ENCODE measurements at places on chromosomes 6 and 20.
A peak's percentile ranks its signal among the peaks of the same experiment; 100 is the strongest.

DNA sequence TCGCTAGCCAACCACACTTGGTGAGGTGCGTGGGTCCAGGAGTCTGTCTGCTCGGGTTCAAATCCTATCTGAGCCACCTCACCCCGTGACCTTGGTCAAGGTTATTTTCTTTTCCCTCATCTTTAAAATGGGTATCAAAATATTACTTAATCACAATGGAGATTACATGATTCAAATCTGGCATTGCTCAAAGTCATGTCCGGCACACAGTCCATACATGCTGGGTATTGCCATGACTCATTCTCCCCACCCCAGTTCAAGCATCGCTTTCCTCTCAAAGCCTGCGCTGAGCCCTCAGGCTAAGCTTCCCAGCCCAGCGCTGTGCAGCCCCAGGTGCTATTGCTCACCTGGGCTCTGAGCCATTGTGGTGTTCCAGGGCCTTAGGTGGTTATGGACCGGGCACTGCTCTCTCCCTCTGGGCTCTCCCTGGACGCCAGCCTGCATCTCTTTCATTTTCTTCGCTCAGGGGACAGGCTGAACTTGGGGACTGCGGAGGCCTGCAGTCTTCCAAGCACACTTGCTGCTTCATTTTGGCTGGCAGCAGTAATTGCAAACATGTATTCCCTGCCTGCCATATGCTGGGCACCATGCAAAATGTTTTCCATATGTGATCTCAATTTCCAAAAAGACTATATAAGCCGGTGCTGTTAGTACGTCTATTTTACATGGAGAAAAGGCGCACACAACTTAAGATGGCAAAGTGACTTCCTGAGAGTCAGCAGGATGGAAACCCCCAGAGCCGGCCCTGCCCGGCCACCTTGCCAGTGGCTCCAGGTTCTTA lies 27.3 kb downstream of the WRNIP1 start:
- no peak for DNase-seq

GRCh38 chr6:4346659-4347333 lies 211.4 kb upstream of the ECI2 start:
- no peak for DNase-seq

GRCh38 chr6:42911171-42912021 lies 4.5 kb upstream of the PTCRA start:
- DNase-seq: no peak

GRCh38 chr20:44733341-44734069 lies 12.2 kb upstream of the KCNK15 start:
- peak; percentile 54 for DNase-seq
